ENCODE measurements at places on chromosomes 5 and 9.

DNA sequence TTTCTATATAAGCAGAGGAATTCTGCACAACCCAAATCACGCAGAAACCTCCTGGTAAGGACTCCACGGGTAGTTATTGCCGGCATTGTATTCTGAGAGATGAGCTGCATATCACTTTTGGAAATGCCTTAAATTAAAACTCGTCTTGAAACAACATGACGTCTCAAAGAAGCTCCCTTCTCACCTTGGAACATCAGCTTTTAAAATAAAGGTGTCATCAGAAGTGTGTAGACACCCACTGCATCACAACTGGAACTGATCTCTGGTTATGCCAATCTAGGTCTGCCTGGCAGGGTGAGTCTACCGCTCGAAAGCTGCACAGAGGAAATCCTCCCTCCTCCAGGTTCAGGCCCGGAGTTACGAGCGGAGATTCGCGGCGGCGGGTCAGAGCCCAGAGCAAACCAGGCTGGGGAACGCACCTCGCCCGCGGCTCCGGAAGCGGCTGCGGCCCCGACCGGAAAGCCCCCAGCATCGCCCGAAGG lies 974 bp upstream of the SLC12A2 start:
- no peak for DNase-seq

GRCh38 chr5:179883163-179883562 lies 24.5 kb downstream of the TBC1D9B start:
- no peak for DNase-seq

DNA sequence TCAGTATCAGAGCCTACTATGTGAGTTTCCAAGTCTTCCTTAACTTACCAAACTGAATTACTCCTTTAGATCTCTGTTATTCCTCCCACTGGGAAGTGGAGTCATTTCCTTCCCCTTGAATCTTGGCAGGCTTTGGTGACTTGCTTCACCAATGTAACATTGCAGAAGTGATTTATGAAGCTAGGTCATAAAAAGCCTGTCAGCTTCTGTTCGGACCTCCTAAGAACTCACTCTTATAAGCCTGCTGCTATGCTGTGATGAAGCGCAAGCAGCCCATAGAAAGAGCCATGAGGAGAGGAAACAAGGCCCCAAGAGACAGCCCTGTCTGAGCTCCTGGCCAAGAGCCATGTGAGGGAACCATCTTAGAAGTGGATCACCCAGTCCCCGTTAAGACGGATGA lies 14.2 kb upstream of the FOXB2 start:
- DNase-seq, result peak; percentile 57

DNA sequence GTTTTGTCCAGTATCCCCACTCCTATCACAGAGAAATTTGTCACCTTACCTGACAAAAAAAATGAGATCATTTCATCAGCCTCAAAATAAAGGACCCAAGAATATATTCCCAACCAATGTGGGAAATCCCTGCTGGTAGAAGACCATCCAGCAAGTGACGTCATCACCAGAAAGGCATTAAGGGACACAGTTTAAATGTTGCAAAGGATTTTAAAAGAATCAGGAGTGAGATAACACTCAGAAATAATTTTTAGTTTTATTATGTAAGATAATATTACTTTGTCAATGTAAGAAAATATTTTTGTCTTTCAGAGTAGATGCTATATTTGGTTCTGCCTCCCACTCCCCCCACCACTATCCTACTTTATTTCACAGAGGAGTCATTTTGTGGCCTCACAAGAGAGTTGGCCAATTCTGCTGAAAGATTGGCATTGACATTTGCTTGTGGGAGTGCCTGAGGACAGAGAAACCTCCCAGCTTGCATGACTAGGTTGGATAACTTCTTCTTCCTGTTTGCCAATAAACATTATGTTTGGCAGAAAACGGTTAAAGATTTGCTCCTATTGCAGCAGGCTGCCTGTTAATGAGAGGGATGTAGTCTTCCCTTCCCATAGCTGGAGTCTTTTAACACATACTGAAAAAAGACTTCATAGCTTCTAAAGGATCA lies 288.6 kb upstream of the DAB2 start:
- no peak for DNase-seq

DNA sequence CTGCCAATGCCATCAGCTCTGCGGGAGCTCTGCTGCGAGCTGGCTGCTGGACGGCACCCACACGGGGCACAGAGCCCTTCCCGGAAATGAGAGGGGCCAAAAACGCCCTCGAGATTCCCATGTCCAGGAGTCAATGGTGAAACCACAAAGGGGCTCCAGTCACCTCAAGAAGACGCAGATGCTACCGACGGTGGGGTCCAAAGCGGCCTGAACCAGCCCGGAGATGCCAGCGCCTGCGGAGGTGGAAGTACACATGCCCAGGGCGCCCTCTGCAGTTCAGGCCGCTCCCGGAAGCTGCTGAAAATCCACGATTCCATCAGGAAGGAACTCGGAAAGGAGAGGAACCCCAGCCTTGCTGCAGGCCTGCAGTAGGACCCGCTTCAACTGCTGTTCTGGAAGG lies 82.4 kb upstream of the SELENOP start:
- DNase-seq, result no peak

GRCh38 chr9:85404911-85405565 lies 336.7 kb downstream of the AGTPBP1 start:
- no peak for DNase-seq

DNA sequence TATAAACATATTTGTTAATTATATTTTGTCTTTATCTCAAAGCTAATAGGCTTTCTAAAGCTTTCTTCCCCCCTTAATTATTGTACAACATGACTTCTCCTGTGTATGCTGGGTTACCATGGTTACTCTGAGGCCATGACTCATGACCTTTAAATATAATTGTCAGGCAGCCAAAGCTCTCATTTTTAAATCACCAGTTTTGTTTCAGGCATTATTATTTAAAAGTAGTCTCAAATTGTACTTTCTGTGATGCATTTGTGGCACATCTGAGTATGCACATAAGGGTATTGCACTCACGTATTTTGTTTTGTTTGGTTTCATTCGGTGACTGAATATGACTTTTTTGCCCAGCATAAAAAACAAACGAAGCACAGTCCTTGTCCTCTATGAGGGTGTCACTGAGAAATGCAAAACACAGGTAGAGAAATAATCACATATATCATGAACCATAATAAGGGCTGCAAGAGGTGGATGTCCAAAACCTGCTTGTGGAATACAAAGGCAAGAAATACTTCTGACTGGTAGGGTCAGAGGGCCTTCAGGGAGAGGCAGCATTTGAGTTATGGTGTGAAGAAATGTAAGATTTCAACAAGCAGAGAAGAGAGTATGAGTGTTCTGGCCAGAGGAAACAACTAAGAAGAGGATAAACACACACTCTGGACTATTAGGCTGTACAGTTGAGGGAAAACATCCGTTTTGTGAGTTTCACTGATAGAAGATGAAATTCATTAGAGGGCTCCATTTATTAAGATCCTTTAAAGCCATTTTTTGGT lies 2.1 kb downstream of the CCDC192 start:
- DNase-seq, result peak; percentile 71

GRCh38 chr5:88683506-88684135 lies 199.4 kb downstream of the MEF2C start:
- no peak for DNase-seq

DNA sequence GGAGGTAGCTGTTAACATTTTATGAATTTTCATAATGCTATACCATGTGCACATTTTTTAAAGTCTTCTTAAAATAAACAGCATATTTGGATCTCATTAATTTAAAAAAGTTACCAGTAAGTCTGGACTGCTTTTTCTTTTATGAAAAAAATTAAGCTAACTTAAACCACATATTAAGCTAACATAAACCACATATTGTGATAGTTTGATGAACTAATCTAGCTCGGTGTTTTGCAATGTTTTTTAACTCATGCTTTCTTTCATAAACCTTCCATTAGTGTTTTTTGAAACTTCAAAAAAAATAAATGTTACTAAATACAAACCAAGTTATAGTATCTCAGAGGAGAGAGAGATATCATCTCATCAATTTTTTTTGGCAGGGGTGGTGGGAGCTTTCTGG lies 26.5 kb downstream of the POLK start:
- no peak for DNase-seq

GRCh38 chr5:30131-30530 lies 61.8 kb upstream of the PLEKHG4B start:
- no peak for DNase-seq

- no peak for DNase-seq
Observed at GRCh38 chr9:8823131-8823895, 1023.7 kb upstream of the DMAC1 start.
